ENCODE measurements at places on chromosomes 7 and 10. TPM values are rescaled to one million over a fixed set of nuclear protein-coding genes. Genes with fewer than 3 reads are reported as not detected.

DNA sequence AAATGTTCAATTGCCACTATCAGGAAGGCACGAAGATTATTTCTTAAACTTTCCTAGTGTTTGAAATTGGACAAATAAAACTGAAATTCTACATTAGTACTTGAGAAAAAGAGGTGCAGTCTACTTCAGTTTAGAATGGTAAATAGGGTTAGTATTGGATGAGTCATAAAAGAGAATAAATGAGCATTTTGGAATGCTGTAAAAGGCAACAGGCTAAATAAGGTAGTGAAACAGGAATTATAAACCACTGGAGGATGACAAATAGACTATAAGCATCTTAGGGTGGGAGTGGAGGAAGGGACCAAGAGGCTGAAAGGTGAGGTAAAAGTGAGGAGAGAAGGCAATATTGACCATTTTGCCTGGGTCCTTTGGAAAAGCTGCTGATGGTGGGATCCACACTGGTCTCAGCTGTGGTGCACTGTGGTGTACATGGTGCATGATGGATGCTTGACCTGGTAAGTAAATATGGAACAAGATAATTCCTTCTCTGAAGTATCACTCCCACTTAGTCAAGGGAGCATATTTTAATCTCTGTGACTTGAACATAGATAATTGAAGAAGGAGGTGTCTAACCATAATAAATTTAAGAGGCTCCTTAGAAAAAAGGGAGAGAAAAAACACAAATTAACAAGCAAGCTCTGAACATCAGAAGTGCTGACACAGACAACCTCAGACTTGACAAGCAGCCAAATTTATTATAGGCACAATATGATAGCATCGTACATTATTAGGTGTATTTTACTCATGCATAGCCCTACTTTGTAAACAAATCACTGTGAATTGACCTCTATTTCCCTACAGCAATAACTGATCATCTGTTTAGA is 76.4 kb upstream of the SCIN start:
- no peak for DNase-seq

- DNase-seq, result no peak
Observed at GRCh38 chr7:16080131-16080530, 341.2 kb downstream of the CRPPA start.

- no peak for DNase-seq
Observed at GRCh38 chr7:28986028-28986764, 28.1 kb upstream of the TRIL start.

DNA sequence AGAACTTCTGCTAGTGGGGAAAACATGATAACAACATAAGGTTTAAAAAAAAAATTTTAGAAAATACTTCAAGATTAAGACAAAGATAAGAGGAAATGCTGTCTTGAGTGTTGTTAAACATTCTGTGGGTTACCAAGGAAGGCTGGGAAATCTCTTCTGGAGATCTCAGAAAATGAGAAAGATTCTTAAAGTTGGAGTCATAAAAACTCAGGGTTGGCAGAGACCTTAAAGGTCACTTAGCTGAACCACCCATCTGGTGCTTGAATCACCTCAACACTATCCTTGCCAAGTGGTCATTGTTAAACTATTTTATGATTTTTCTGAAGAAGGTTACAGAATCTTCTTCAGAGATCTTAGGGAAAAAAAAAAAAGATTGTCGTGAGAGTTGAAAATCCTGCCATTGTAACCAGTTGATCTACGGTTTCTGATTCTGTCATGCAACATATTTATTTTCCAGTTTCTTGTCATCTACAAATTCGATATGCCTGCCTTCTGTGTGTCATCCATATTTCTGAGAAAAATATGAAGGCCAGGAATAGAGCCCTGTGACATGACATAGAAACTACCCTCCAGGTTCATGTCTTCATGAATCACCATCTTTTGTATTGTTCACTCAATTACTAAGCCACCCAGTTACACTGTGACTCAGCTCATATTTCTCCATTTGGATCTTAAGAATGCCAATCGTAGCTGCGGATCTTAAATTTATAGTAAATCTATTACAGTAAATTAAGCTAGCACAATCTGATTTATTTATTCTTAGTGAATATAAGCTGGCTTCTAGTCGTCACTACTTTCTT is 179.2 kb downstream of the ST7 start:
- DNase-seq, result no peak

DNA sequence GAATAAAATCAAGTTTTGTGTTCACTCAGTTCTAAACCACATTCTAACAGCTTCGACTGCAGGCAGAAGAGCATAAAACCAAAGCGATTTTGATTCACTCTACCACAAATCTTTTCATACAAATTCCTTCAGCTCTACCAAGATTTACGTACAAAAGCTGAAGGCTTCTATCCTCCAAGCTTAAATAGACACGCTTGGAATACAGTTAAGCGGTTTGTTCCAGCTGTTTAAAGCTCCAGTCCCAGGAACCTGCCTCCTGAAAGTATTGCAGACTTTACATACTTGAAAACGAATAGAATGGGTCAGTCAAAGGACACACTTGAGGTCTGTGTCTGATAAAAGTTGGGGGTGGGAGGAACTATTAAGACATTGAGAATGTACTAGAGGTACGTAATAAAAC is 102.9 kb downstream of the MPP7 start:
- no peak for DNase-seq

- DNase-seq, result no peak
Observed at GRCh38 chr7:143454091-143454680, 10.9 kb downstream of the TAS2R60 start.

DNA sequence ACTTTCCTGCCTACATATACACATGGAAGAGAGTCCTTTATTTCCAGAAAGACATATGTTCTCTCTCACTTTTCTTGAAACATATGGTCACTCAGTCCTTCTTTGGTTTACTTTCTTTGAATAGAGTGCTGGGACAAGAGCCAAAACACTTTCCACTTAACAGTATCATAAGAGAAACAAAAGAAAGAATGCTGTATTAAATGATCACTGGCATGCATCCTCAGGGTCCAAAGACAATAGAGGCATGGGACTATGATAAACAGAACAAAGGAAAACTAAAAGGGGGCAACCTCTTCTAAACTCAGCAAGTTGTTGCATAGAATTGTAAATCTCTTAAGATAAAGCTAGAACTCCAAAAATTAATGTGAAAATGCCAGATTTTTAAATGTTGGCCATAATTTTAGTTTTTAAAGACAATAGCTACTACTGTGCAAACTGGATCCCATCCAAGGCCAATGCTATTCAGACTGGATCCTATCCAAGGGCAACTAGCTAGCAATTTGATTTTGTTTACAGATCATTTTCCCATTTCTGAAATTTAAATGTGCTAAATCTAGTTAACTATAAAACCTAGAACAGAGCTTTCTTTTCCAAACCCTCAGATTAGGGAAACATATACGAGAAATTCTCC is 687.5 kb downstream of the SORCS3 start:
- peak; percentile 62 for DNase-seq

DNA sequence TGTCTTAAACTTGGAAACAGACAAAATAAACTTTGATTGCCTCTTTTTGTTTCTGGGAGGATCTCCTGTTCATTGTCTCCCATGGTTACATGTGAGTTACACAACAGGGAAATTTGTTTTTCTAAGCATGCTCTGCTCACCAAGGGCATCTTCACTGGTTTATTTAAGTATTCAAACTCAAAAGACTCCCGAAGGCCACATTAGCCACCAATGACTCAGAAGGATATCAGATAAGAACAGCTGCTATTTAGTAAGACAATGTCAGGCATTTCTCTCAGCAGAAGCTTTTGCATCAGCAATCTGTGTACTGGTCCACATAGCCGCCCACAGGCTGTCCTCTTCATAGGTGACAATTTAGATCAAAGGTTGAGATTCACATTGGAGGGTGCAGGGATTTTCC is 19.3 kb downstream of the OR6B1 start:
- DNase-seq, result no peak

GRCh38 chr10:102404361-102405107 is 9.0 kb downstream of the NFKB2 start:
- no peak for DNase-seq

DNA sequence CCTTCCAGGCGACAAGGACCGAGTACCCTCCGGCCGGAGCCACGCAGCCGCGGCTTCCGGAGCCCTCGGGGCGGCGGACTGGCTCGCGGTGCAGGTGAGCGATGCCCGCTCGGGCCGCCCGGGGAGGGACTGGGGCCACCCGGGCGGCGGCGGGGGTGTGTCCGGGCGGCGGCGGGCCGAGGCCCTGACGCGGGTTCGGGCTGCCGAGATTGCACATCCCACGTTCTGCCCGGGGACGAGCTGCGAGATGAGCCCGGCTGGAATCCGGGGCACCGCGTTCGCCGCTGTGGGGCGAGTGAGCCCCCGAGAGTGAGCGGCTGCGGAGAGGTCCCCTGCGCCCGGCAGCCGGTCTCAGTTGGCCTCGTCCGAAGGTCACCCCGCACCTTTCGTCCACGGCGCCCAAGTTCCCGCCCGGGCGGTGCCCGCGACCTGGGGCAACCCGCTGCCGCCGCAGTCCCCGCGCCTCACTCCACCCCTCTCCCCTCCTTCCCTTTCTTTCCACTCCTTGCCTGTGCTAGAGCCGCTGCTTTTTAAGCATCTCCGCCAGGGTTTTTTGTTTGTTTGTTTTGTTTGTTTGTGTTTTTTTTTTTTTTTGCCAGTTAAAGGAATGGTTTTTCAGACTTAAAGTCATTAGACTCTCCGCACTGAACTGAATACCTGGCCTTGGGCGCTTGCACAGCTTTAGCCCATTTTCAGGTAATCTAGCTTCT is 515 bp downstream of the RALA start:
- no peak for DNase-seq

DNA sequence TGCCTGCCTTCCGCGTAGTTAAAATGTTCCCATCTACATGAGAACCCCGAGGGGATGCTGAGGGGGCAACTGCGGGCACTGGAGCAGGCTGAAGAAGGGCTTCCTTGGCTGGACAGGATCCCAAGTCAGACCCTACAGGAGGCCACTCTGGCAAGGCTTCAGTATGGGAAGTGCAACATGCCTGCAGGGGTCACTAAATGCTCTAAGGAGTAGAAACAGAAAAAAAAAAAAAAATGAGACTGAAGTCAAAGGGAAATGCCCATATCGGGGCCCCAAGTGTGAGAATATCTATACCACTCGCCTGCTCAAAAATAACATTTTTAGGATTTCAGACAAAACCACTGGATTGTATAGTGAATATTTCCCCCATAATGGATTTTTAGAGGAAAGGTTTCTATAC is 33.5 kb downstream of the FAM204A start:
- no peak for DNase-seq

DNA sequence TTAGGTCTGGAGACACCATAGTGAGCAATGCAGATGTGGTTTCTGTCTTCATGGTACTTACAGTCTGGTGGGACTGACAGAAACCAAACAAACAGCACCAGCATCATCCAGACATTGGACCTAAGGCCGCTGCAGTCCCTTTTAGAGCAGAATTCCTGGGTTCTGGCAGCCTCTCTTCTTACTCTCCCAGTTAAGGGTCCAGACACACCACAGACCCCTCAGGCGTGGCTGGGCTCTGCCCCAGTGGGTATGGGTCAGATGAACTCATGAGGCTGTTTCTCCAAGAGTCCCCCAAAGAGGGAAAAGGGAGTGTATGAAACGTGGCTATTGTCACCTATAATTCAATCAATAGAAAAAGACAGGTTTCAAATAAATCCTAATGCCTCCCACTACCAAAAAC is 31.3 kb downstream of the PRLHR start:
- no peak for DNase-seq

DNA sequence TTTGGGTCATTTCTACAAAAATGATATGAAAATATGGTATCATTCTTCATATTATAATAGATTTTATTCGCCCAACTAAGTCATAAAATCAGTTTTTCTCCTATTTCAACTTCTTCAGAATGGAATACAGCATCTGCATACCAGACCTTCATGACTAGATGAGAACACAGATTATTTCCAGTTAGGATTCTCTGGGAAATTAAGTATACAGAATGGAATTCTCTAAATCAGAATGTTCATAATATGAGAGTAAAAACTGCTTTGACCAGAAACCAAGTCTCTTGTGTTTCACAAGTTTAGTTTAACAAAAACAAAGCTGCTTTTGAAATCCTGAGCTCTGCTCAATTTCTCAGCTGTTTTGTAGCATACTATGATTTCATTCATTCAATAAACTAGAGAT is 160.3 kb upstream of the SEMA3A start:
- no peak for DNase-seq

DNA sequence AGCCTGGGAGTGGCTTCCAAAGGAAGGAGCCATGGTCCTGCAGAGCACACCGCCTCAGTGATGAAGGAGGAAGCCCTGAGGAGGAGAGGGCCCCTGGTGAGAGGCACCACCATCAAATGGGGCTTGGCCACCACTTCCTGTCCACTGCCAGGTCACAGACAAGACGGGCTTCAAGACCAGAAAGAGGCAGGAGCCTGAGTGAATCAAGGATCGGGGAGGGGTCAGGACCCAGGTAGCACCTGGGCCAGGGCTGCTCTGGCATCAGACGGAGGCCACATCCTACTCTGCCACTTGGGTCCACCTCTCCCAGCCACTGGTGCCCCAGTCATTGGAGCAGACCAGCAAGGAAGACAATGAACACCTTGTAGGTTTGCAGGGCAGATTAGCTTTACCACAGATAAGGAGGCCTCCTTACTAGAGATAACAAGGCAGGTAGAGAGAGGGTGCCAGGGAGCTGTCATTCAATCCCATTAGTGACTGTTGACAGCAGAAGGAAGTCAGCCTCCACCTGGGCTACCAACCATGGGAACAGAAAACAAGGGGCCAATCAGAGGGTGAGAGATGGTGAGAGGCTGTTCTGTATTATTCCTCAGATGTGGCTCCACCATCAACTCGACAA is 143.4 kb downstream of the TNS3 start:
- no peak for DNase-seq

DNA sequence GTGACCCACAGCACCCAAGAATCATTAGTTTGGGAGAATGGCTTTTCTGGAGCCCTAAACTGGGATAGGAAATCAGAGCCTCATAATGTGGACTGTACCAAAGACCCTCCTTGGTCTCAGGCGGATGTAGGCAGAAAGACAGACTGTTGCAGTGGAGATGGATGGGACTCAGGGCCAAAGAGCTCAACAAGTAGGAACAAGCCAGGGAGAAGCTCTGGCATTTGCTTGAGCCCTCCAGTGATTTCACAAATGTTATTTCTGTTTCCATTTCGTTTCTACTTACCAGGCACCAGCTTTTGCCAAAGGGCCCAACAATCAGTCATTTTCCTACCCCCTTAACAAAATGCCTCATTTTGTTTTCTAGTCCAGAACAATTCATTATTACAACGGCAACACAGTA is 762.7 kb downstream of the KCNMA1 start:
- DNase-seq, result no peak

DNA sequence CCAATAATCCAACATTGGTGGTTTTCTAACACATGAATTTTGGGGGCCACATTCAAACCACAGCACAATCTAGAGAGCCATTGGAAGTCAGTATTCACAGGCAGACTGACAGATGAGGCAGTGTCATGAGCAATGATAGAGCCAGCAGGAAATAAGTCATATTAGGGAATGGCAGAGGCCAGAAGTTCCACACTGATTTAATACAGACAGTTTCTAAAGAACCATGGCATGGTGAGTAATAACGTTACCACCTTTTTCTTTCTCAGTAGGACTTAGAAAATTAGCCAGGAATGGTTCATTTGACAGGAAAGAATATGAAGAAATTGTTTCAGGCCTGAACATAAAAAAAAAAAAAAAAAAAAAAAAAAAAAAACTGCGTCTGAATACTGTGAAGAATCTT is 210.3 kb downstream of the GPAM start:
- no peak for DNase-seq

- DNase-seq, result no peak
Observed at GRCh38 chr10:16816171-16816570, 1.1 kb downstream of the RSU1 start.

Gene MPP7
- 8.1 TPM for polyA plus RNA-seq

Gene C10orf105
- polyA plus RNA-seq, result 0.14 TPM

Gene ICA1
- polyA plus RNA-seq, result 34.7 TPM

Gene CRTAC1
- polyA plus RNA-seq, result 22.5 TPM

Gene HDAC9
- polyA plus RNA-seq, result 8.1 TPM

Gene TRIM74
- polyA plus RNA-seq, result 0.59 TPM

Gene CALHM2
- polyA plus RNA-seq, result 11.2 TPM

Data from left renal cortex interstitium (tissue), 4 donors.